ENCODE measurements at places on chromosomes 6 and 20.

DNA sequence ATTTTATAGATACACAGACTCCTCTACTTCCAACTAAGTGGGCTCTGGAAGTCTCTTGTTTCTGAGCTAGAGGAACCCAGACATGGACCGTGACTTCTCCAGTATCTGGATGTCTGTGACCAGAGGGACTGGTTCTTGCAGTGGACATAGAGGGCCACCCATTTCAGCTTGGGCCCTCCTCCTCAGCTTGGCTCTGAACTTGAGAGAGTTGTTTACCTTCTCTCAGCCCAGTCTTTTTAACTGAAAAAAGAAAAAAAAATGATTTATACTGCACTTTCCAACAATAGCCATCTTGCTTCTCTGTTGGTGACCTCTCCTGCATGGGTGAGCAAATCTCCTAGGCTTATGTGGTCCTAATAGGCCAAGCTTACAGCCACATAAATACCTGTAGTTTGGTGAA is 60.3 kb upstream of the TMEM181 start:
- DNase-seq, result no peak

DNA sequence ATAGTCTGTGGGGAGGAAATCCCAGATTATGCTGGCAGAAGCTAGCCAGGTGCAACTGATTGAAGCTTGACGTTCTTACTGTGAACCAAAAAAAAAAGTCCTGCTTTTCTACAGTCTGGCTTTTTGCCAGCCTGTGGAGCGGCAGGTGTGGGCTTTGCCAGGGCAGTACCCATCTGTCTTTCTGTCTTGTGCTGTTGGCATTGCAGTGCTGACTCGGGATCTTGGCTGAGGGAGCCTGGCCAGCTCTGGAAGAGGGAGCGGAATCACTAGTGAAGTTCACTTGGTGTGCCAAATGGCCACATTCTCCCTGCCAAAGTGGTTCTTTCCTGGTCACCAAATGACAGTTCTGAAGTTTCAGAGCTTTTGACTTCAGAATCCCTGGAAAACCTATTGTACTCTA is 5.0 kb downstream of the KIF3B start:
- DNase-seq, result no peak

DNA sequence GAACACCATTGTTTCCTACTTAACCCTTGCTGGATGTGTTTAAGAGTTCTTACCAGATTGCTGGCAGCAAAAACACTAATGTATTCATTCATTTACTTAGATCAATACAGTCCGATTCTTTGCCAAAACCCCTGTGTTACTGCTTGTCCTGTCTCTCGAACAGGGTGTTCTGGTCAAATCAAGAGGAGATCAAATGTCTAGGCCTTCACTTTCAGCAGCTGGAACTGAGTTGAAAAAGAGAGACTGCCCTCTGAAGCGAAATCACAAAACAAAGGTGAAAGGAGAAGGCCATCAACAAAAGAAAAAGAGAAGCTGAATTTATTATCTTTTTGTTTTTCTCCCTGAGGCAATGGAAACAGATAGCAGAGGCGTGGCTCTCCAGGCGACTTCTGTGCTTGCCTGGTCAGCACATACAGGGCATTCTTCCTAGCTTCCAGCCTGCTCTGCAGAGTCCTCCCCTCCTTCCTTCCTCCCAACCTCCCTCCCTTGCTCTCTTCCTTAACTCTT is 44.1 kb upstream of the GCM1 start:
- no peak for DNase-seq

- DNase-seq, result no peak
Measured at GRCh38 chr6:1100269-1100668, 211.6 kb upstream of the FOXQ1 start.

DNA sequence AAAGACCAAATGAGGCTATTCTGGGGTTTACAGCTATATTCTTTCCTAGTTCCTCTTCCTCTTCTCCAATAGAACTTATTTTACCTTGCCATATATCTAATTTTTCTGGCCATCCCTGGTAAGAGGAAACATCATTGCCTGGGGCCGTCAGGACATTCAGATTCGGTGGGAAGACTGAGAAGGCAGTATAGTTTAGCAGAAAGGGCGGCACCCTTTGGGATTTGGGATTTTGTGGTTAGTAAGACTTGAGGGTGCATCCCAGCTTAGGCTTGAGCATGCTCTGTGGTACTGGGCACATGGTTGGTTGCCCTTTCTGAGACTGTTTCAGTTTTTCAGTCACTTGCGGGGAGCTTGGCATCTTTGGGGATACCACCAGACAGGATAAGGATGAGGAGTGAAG is 21.1 kb downstream of the SCUBE3 start:
- no peak for DNase-seq

DNA sequence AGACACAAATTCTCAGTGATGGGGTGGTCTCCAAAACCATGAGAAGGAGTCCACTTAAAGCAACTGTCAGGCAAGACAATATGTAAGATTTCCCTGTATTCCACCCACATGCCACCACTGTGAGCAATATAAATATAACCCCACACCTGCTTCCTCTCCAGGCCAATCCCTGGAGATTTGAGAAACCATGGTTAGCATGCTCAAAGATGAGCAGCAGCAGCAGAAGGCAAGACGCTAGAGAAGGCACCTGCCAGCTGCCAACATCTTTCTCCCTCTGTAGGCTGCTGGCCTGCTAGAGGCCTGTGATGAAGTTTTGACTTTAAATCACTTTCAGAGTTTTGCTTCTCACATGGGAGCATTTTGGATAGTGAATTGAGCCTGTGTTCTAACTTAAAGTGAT is 7.9 kb upstream of the SOD2 start:
- peak; percentile 13 for DNase-seq

DNA sequence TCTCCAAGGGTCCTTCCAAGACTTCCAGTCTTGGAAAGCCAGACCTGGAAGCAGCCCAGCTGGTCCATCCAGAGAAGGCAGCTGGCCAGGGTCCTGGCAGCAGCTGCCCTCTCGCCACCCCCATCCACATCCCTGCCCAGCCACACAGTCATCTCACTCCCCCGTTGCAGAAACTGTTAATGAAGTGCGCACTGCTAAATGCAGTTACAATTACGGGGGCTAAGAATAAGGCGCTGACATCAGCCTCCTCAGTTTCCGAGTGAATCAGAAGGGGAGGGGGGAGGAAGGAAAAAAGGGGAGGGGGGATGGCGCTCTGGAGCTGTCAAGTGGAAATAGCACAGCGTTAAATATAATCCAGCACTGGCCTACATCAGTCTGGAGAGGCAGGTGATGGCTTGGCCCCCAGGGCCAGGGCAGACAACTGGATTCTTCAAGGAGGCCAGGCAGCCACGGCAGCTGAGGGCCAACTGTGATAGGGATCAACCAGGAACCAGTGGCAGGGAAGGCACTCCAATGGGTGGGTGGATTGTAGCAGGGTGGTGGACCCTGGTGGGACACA is 6.9 kb downstream of the RIMS4 start:
- DNase-seq, result no peak

- no peak for DNase-seq
Measured at GRCh38 chr6:161198783-161199460, 74.9 kb downstream of the AGPAT4 start.

DNA sequence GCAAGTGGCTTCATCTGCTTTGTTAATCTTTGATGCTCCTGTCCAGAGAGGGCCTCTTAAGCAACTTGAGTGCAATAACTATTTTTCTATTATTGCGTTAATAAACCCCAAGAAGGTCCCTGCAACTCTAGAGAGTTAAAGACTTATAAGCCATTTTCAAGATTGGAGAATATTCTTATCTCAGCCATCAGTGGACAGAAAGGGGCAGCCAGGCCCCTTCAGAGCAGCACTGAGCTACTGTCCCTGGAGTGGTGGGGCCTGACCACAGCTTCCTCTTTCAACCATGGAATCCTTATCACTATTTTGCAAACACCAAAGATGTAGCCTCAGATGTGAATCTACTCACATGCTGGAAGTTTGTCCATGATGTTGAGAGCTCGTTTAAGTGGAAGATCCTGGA is 2.8 kb upstream of the MAS1L start:
- no peak for DNase-seq

GRCh38 chr20:47493175-47493962 is 8.3 kb upstream of the NCOA3 start:
- DNase-seq, result peak; percentile 48

DNA sequence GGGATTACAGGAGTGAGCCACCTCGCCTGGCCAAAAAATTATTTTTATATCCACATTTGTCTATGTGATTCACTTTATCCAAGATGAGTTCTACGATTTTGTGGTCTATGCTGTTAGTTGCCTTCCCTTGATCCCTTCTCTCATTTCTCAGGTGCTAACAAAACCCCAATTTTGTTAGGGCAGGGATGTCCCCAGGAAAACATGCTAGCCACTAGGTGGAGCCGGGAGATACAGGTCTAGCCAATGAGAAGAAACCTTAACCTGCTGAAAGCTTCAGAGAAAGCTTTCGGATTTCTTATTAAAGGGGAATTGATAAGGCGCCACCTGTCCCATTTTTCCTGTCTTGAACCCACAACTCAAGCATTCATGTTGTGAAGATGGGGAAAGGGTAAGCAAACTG is 167.4 kb upstream of the OLIG3 start:
- DNase-seq, result no peak

- no peak for DNase-seq
Measured at GRCh38 chr6:10964684-10965083, 77.8 kb downstream of the SYCP2L start.

DNA sequence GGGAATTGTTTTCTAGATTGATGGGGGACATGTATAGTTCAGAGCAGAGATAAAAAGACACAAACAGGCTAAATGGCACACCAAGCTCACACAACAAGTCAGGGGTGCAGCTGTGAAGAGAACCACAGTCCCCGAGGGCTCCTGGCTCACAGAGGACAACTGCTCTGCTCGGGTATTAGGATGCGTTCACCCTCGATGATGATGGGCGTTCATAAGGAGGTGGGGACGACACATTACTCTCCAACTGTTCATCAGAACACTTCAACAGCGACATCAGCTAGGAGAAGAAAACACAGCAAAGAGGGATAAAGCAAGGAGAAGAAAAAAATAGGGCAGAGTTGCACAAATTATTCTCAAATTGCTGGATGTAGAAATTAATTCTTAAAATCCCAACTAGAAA is 174.8 kb upstream of the RREB1 start:
- DNase-seq, result no peak

GRCh38 chr20:41422953-41423352 is 56.3 kb upstream of the EMILIN3 start:
- DNase-seq, result no peak

DNA sequence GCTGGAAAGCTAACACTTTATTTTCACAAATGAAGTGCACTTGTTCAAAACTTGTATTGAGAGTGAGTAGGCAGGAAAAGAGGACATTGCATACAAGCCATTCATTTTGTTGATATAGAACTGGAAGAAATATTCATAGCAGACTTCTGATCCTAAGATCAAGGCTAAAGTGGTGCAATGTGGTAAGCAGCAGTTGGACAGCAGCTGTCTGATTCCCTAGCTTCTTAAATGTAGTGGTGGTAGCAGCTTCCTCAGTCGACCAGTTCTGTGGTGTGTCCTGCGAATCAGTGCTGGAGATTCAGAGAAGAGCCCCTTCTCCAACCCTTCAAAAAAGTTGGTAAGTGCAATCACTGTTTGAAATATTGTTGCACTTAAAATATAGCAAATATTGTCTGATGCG is 281.7 kb upstream of the GJE1 start:
- DNase-seq, result no peak

- DNase-seq, result no peak
Measured at GRCh38 chr6:21342501-21342900, 251.1 kb upstream of the SOX4 start.

DNA sequence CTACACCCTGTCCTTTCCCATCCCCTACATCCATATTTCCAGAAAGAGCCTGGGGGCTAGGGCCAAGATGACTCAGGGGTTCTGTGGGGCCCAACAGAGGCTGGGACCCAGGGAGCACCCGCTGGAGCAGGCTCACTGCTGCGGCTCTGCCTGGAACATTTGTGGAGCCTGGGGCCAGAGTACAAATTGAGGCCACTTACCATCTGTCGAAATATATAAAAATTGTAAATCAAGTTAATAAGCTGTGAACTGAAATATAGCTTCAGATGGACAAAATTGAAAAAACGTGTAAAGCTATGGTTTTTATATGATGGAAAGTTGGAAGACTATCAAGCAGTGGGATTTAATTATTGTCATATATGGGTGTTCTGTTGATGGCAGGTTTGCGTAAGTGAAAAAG is 82.9 kb upstream of the ATXN1 start:
- no peak for DNase-seq

DNA sequence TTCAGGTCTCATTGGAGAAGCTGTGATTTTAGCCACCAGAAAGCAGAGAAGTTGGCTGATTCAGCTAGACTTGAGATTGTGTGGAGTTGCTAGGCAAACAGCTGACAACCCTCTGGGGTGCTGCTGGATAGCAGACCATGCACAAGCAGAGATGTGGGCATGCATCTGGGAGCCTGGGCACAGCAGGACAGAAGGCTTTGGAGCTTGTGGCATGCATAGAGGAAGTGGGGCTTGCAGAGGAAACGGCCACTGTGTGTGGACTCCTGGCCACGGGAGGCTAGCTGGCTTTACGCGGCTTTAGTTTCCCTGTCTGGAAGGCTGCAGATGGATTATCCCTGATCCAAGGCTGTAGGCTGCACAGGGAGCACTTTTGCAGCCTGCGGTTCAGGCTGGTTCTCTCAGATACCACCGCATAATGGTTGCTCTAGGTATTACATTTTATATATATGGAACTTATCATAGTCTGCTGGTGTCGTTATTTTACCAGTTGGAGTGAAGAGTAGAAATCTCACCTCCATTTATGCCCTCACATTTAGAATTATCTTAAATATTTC is 10.4 kb downstream of the ZNF831 start:
- no peak for DNase-seq

GRCh38 chr6:44253307-44254101 is 3.8 kb downstream of the SLC35B2 start:
- DNase-seq, result no peak

DNA sequence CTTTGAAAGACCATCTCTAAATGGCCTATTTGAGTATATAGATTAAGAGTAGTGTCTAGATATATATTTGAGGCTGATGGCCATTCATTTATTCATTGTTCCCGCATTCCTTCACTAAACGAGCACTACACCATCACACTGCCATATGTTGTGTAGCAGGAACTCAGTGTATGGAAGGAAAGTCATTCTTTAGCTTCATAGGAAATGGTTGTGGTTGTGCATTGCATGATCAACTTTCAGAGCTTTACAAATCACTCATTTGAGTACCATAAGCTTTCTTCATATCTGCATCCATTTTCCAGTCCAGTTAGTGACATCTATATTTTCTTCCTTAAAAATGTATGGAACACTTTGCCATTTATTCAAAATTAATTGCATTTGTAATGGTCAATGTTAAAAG is 97.9 kb downstream of the ARID1B start:
- no peak for DNase-seq
